ENCODE measurements at places on chromosomes 13 and 19.

DNA sequence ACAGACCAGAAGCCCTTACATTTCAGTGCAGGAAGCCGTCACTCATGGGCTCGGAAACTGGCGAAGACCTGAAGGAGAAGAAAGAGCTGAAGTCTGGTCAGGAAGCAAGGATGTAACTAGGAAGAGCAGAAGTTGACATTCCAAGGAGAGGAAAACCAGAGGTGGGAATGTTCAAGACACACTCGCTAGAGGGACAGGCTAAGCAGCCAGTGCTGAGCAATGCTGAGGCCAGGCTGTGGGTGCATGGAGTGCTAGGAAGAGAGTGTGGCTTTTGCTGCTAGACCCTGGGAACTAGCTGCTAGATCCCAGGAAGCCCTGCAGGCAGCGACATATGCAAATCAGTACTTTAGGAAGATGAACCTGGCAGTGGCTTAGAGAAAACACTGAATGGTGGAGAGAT is 12.1 kb upstream of the URAD start:
- DNase-seq = no peak

GRCh38 chr19:2503521-2504109 is 27.7 kb downstream of the GADD45B start:
- peak; percentile 56 for DNase-seq

DNA sequence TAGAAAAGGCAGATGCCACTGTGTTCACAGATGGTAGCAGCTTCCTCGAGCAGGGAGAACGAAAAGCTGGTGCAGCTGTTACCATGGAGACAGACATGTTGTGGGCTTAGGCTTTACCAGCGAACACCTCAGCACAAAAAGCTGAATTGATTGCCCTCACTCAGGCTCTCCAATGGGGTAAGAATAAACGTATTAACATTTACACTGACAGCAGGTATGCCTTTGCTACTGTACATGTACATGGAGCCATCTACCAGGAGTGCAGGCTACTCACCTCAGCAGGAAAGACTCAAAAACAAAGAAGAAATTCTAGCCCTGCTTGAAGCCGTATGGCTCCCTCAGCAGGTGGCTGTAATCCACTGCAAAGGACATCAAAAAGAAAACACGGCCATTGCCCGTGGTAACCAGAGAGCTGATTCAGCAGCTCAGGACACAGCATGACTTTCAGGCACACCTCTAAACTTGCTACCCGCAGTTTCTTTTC is 197.7 kb downstream of the ZNF737 start:
- no peak for DNase-seq

DNA sequence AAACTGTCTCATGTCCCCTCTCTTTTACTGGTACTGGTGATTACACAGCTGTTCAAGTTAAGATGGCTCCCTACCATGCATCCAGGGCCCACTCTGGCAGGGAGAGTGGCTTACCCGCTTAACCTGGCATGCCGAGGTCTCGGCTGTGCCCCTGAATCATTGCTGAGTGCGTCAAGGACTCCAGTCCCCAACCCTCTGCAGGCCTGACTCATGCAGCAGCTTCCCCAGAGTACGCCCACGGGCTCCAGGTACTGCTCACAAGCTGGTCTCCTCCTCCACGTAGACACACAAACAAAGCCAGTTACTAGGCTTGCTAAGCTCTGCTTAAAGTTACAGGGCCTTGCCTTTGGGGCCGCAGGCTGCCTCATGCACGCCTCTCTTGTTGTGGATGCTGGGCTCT is 447.4 kb downstream of the COG6 start:
- DNase-seq = peak; percentile 91

DNA sequence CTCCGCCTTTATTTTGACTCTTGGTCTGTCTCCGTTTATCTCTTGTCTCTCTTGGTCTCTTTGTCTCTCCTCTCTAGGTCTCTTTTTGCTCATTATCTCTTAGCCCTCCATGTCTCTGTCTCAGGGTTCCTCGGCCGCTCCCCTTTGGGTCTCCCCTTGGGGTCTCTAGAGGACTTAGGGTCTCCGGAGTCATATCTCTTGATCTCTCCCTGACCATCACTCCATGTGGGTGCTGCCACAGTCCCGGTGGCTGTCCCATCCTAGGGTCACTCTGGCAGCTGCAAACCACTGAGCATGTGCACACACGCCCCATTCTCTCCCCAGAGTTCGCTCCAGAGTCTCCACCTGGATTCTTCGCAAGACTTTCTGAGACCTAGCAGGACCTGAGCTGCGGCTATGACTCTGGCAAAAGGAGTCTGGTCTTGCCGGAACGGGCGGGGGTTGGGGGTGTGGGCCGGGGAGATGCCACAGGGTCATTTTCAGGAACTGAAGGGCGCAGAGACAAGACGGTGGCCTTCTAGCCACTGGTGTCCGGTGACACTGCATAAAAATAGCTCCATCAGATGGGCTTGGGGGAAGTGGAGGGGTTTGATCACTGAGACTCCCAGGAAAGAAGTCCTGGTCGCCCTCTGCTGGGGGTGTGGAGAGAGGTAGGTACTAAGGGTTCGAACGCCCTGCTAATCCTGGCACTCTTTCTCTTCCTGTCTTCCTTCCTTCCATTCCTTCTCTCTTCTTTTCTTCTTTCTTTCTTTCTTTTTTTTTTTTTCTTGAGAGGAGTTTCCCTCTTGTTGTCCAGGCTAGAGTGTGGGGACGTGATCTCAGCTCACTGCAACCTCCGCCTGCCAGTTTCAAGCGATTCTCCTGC is 1.2 kb upstream of the KCNA7 start:
- DNase-seq = no peak

GRCh38 chr13:52851137-52851962 is 2.9 kb upstream of the PCDH8 start:
- no peak for DNase-seq

DNA sequence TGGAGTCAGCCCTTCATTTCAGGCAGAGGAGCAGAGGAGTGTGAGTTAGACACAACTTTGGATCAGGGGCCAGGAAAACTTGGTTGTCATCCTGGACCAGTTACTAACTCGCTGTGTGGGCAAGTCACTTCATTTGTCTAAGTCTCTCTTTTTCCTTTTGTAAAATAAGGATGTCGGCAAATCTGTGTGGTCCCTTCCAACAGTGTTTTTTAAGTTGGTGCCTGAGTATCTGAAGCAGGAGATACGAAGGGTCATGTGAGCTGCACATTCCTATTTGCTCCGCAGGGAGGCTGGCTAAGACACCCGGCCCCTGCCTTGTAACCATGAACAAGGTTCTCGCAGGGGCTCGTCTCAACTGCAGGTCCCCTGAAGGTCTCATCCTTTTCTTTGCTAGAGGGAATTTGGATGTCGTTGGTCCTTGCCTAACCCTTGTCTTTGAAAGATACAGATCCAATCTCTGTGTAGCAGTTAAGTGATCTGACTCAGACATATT is 64.3 kb downstream of the LRCH1 start:
- DNase-seq = no peak

DNA sequence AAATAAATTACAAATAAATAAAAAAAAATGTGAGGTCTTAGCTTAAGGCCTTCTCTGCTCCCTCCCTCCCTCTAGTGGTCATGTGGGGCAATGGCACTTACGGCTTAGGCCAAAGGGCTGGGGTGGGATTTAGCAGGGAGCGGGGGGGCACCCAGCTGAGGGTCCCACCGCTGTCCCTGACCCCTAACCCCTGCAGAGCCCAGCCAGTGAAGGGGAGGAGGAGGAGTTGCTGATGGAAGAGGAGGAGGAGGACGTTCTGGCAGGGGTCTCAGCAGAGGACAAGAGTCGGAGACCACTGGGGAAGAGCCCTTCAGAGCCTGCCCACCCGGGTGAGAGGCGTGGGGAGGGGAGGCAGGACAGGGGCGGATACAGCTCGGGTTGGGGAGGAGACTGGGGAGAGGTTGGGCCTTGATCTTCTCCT is 9.3 kb downstream of the MPND start:
- peak; percentile 35 for DNase-seq
